ENCODE measurements at places on chromosomes 4 and X.

DNA sequence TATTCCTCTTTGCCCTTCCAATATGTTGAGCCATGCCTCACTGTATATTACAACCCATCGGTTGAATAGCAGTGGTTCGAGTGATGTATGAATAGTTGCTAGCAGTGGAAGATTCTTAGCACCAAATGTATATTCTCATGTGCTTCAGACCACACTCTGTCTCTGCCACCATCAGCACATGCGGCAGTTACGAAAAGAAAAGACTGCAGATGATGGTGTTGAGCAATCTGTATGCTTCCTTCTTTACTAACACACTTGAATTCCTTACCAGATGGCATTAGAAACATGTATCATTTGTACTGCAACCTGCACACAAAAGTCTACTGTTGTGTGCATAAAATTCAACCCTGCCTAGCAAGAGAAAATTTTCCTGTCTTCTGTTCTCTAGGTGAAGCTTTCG, 214.6 kb downstream of the ENOX2 start:
- DNase-seq, result no peak

GRCh38 chrX:103518571-103518970, 718 bp downstream of the RAB40A start:
- no peak for DNase-seq

GRCh38 chr4:147578051-147578476, 39.1 kb upstream of the TMEM184C start:
- no peak for DNase-seq

GRCh38 chr4:84887824-84888223, 78.7 kb downstream of the WDFY3 start:
- DNase-seq, result no peak

- DNase-seq, result no peak
Observed at GRCh38 chr4:184766446-184766845, 32.5 kb upstream of the CENPU start.

- no peak for DNase-seq
Observed at GRCh38 chr4:99986792-99987191, 36.7 kb upstream of the H2AZ1 start.

GRCh38 chrX:47687263-47687662, 28.3 kb upstream of the UXT start:
- DNase-seq, result peak; percentile 12

DNA sequence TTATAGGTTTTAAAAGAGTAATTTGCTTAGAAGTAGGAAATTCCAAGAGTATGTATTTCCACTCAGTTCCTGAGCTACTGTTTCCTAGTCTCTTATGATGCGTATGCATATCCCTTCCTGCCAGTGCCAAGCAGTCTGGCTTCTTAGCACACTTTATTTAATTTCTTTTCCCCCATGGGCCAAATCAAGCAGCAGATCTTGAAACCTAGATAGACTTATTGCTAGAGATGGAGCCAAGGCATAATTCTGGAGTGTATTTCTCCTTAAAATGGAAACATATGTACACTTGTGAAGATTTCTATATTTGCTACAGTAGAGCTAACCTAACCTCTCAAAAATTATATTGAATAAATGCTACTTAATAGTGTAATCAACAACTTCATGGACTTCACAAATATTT, 2337.6 kb downstream of the PCDH7 start:
- DNase-seq, result no peak

DNA sequence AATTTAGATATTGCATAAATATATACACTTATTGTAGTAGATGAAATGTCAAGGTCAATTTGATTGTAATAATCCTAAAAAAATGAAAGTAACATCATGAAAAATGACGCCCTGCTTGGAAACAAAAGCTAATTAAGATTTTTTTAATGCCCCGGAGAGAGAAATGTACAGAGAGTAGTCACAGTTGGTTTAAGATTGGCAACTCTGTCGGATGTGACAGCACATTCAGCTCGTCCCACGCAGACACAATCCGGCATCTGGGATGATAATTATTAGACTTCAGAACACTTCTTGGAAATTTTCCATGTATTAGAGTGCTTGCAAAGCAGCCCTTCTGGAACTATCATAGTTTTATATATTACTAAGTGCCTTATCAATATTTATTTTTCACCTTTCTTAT, 478.0 kb downstream of the PDHA2 start:
- DNase-seq, result no peak

DNA sequence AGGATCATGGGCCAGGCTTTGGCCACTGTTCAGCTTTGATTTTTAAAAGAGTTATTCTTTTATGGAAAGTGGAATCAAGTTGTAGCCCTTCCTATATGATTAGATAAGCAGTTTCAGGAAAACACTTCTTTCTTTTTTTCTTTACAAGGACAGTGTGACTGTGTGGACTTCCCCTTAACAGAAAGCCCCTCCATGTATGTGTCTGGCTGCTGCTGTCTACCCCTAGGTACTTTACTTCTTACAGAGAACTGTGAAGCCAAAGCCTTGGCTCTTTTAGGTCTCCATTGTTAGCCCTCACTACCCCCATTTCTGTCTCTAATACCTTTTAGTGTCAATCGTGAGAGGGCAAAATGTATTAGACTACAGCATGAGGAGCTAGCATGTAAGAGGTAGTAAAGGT, 19.1 kb downstream of the VSIG1 start:
- no peak for DNase-seq

DNA sequence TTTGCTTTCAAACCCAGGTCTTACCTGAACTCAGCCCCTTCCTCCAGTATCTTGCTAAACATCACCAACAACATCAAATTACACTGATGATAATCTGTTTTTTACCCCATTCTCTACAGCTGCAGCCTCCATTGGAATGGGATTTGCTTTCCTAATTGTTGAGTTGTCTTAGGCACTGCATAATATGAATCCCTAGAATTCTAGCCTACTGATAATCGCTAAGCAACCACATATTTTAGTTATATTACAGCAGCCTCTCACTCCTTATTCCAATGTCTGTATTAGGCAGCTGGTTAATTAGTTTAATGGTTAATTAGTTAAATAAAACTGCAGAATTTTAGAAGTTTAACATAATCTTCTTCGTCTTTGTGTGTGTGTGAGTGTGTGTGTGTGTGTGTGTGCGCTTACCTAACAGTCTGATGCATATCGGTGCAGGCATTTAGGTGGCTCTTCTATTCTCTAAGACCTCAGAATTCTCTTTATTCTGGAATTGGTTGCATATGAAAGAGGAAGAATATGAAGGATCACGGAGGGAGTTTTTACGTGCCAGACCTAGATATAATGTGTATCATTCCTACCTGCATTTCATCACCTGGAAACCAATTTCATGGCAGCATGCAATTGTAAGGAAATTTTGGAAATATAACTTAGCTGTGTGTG, 5.3 kb upstream of the COMMD8 start:
- no peak for DNase-seq

DNA sequence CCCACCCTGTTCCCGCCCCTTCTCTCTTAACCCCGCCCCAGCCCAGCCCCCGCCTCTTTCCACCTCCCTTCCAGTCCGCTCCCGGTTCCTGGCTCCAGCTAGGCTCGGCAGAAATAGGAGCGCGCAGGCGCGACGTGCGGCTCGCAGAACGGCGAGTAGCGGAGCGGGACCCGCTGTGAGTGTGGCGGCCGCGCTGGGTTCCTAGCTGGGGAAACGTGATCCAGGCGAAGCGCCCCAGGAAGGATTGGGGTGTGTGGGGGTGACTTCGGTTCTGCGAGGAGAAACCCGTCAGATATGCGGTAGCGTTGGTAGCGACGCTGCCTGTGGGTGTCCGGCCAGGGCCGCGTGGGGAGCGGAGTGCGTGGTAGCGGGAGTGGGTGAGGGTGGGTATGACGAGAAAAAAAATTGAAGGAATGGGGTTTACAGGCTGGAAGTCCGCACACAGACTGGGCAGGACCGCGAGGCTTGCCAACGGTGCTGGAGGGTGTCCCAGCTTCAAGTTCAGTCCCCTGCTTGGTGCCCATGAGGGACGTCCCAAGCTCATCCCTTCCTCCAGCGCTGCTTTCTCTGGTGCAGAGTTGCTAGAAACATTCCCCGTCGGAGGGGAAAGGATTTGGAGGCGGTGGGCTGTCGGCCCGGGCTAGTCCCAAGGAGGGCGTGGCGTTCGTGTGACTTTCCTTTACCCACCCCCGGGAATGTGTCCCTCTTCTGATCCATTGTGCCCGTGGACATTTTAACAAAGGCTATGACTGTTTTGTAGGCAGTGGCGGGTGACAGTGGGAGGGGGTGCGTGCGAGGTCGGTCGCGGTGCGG, at the start of gene PRRG1:
TSS of gene PRRG1 (plus strand) at position 144 of the 813 bp plus-strand sequence. CDS start 56,886 bp downstream, outside the sequence.
- DNase-seq, result peak; percentile 68

DNA sequence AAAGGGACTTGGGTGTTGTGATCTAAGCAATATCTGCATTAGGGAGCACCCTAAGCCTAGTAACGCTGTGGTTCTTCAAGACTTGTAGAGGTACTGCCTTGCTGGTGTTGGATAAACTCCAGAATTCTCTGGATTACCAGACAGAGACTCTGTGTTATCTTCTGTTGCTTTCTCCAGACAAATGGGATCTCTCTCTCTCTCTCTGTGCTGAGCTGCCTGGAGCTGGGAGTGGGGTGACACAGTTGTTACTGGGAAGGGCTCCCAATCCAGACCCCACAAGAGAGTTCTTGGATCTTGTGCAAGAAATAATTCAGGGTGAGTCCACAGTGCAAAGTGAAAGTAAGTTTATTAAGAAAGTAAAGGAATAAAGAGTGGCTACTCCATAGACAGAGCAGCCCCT, 48.8 kb downstream of the MCUB start:
- no peak for DNase-seq

GRCh38 chrX:13376857-13377549, 57.1 kb upstream of the ATXN3L start:
- DNase-seq, result peak; percentile 96

DNA sequence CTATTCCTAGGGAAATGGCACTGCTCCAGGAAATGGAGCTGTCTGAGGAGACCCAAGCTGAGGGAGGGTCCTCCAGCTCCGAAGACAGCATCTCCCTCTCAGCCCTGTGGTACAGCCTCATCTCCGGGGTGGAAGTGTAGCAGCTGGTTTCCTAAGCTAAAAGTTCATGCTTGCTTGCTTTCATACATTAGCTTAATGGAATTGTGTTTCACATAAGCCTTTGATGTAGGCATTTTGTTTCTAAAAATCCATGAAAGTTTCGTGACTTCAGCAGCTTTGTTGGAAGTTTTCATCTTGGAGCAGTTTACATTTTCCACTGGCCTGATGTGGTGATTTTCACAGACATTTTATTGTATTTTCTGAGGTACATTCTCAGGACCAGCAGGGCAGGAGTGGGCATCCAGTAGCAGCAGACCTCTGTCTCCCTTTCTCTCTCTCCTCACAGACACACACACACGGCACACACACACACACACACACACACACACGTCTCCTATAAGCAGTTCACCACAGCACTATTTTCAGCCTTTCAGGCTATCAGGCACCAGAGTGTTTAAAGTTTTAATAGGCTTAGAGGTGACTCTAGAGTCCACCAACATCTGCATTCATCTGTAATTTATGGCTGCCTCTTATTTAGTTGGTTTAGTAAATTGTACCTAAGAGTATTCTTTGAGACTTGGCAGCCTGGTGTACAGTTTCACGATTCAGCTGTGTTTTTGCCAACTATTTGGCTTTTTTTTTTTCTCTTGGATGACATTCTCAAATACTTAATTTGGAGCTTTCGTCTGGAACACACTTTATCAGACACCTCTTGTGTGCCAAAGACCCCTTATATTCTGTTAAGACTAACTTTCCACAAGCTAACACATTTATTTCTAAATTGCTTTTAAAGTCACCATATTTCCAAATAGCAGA, 225.8 kb upstream of the SFRP2 start:
- no peak for DNase-seq

GRCh38 chrX:39238006-39238405, 436.7 kb downstream of the MID1IP1 start:
- no peak for DNase-seq

- no peak for DNase-seq
Observed at GRCh38 chr4:90183254-90183653, 56.1 kb downstream of the CCSER1 start.

- DNase-seq, result peak; percentile 33
Observed at GRCh38 chr4:127783026-127783769, 1.1 kb downstream of the HSPA4L start.

DNA sequence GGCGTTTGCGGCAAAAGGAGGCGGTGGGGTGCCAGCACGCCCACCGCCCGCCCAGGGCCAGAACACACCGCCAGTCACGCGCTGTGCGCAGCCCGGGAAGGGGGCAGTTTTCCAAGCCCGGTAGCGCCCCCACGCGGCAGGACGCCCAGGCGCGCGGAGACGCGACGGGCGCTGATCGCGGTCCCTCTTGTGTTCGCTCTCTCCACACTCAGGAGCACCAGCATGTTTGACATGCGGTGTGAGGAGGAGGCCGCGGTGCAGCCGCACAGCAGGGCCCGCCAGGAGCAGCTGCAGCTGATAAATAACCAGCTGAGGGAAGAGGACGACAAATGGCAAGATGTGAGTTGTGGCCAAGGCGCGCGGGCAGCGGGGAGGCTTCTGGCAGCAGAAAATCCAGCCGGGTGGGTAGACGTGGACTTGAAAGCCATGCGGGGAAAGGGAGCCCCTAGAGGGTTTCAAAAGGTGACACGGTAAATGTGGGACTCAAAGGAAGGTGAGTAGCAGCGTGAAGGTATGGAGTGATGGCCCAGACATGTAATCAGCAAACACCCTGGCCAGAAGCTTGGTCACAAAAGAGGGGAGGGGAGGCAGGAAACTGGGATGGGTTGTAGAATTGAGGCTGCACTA, 104.1 kb downstream of the PHOX2B start:
- no peak for DNase-seq

DNA sequence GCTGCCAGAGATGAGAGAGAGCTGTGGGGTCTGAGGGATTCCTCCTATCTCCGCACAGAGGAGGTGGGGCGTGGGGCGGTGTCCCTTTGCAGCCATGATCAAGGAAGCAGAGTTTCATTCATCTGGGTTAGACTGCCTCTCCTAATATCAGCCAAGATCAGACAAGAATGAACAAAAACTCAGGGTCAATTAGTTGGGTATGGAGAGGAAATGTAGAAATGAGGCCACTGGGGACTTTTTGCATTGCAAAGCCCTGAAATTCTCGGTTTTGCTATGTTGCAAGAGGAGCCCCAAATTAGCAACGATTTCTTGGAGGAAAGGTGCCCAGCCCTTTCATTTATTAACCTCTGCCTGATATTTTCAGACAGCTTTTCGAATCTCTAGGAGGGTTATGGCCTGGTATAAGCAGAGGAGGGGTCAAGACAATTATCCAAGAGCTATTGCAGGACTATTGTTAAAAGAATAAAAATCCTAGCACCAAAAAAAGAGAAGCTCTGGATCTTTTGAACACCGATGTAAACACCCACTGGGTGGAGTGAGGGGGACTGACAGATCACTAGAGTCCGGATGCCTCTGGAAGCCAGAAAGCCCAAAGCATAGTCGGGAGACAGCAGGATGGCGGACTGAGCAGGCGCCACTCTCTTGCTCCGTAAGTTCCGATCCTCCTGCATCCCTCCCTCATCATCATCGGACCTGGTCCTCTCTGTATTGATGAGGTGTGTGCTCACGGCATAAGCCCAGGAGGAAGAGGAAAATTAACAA, 34.4 kb upstream of the ACSL1 start:
- no peak for DNase-seq

DNA sequence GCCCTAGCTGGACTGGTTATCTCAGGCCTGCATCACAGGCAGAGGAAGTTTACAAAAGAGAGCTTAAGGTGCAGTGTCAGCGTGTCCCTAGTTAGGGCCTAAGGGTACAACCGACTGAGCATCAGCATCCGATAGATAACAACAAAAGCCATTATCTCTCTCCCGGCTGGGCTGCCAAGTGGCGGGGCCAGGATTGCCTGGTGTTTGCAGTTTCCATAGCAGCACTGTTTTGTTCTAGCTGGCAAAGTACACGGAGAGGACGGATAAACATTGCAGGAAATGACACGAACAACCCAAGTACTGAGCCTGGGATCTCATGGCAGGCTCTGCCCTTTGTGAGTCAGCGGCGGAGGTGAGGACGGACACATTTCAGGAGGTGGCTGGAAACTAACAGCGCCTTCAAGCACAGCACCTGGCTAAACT, 104.7 kb upstream of the NOCT start:
- no peak for DNase-seq
